Esophagus squamous epithelium (tissue), 5 donors: ENCODE measurements at places on chromosomes 1 and 21.

DNA sequence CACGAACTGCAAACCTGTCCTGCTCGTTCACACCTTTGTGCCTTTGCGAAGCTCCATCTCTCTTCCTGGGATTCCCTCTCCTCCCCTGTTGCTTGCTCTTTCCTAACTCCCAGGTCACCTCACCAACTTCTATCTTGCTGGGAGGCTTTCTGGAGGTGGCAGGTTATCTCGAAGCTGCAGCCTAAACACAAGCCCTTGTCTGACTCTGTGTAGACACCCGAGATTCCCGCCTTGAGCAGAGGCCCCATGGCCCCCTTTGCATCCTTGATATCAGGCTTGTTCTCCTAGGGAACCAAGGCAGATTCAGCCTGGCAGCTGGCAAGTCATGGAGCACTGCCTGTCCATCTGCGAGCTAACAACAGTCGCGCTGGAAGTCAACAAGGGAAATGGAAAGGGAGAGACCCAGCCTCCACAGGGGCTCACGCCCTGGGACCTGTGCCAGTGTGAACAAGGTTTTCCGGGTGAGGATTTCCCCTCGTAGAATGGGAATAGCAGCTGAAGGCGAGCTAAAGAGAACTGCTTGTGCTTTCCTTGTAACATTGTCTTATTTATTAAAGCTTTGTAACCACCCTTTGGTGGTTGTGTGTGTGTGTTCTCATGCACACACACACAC lies 109.5 kb upstream of the JUN start:
- DNase-seq, result no peak

GRCh38 chr1:162217706-162218105 lies 148.2 kb downstream of the NOS1AP start:
- DNase-seq, result no peak

DNA sequence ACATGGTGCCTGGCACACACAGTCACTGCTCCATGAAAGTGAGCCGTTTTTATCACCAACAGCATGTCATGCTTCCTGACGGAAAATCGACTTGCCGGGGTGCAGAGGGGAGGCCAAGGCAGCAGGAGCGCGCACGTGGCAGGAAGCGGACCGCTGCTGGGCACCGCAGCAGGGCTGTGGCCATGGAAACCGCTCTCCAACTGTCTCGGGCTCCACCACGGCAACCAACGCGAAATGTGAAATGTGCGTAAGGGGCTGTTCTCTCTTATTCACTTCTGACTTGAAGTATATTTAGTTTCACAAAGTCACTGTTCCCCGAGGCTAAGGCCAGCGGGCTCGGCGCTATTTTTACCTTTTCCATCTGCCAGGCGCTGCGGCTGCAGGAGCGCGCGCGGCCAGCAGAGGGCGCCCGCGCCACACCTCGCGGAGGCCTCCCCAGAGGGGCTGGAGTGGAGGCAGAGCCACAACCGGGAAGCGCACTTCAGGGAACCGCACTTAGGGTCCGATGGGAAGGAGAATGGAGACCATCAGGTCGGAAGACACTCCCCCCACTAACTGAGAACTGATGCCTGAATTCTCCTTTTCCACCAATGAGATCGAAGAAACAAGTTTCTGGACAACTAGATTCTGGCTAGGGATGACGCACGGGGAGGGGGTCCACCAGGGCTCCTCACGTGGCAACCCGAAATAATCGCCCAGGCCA lies 19.7 kb downstream of the RCC2 start:
- DNase-seq, result no peak

- DNase-seq, result no peak
Observed at GRCh38 chr1:39490596-39491145, 765 bp upstream of the BMP8A start.

- no peak for DNase-seq
Observed at GRCh38 chr21:41247561-41248545, 68.7 kb upstream of the FAM3B start.

- no peak for DNase-seq
Observed at GRCh38 chr1:6178751-6179563, 1.2 kb downstream of the CHD5 start.

- no peak for DNase-seq
Observed at GRCh38 chr1:222095606-222096475, 354.0 kb upstream of the DUSP10 start.

DNA sequence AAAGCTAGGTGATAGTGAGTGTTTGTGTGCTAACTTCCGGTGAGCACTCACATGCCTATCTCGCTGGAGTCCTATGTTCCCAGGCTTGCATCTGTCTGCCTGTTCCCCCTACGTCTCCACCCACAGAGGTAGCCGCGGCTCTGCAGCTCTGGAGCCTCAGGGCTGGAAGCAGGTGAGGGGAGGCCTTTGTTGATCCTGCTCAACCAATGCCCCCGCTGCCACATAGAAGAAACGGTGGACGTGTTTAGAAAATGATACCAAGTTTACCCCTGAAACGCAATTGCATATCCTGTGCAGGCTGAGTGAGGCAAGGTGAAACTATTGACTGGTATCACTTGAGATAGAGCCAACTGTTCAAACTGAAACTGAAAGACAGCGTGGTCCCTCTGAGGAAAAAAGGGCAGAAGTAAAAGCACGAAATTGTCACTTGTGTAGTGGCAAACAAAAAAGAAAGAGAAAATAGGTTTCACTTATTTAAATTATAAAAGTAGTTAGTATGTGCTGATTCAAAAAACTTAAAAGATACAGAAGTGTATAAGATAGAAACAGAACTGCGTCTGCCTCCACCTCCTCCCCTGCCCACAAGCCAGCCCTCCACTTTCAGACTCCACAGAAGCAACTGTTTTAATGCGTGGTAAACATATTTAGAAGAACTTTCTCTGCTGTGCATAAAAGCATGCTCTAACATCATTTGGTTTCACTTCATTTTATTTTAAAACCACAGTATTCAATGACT lies 38.6 kb upstream of the ETS2 start:
- DNase-seq, result no peak
